Brain (organoid and tissue), 16 donors: ENCODE measurements at places on chromosomes 16 and 17.

GRCh38 chr17:44010966-44011647 lies 3.7 kb downstream of the TMEM101 start:
- no peak for DNase-seq

GRCh38 chr16:27717726-27718125 lies 167.8 kb downstream of the KATNIP start:
- DNase-seq: no peak

GRCh38 chr17:40064971-40065768 lies 2.4 kb downstream of the THRA start:
- DNase-seq: peak; percentile 65

GRCh38 chr16:4957420-4957719 lies 760 bp upstream of the SEC14L5 start:
- no peak for DNase-seq

- no peak for DNase-seq
These were observed 277.0 kb upstream of the PSMD7 start for GRCh38 chr16:74019612-74020011.

DNA sequence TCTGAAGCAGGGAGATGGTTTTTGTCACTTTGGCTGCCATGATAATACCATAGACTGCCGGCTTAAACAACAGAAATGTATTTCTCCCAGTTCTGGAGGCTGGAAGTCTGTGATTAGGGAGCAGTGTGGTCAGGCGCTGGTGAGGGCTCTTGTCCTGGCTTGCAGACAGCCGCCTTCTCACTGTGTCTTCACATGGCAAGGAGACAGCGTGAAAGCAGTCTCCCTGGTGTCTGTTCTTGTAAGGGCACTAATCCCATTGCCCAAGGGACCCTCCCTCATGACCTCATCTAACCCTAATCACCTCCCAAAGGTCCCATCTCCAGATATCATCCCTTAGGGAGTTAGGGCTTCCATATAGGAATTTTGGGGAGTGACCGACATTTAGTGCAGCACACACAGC lies 167.0 kb downstream of the ENGASE start:
- no peak for DNase-seq

DNA sequence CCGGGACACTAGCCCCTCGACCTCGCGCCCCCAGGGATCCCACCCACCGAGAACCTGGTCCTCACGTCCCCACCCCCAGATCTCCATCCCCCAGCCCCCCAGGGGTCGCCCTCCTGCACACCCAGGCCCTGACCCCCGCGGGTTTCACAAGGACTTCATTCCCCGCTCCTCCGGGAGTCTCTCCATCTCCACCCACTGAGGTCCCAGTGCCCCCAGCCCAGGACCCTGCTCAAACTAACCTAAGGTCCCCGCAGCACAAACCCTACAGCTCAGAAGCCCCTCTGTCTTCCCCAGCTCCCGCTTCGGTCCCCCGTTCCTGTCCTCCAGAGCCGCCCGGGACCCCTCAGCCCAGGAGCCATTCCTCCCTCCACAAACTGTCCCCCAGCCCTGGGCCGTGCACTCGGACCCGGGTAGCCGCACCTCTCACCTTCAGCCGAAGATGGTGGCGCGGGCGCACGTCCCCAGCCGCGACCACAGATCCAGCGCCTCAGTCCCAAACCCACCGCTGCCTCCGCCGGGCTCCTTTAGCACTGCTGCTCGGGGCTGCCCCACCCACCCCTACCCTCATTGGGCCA lies at the start of gene MYH10:
TSS of gene MYH10 (minus strand) at position 499 of the 575 bp plus-strand sequence. CDS start 7,479 bp downstream, outside the sequence.
- DNase-seq: no peak
